Erythroblast (primary cell): ENCODE measurements at places on chromosomes 13 and 19.

DNA sequence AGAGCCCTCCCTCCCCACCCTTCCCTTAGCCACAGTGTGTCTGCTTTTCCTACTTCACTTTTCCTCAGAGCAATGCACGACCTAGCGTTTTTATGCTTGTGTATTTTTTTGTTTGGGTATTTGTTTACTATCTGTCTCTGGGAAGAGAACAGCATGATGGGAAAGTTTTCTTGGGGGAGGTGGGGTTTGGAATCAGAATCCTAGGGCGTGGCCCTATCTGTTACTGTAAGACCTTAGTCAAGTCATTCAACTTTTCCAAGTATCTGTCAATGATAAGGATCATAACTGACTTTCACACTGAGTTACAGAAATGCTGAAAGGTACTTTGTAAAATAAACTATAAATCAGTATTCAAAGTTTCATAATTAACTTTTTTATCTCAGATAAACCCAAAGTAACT, 146.3 kb upstream of the WASF3 start:
- peak; percentile 53 for DNase-seq

- DNase-seq, result no peak
These were observed 5.6 kb upstream of the RAB8A start for GRCh38 chr19:16106121-16106520.

DNA sequence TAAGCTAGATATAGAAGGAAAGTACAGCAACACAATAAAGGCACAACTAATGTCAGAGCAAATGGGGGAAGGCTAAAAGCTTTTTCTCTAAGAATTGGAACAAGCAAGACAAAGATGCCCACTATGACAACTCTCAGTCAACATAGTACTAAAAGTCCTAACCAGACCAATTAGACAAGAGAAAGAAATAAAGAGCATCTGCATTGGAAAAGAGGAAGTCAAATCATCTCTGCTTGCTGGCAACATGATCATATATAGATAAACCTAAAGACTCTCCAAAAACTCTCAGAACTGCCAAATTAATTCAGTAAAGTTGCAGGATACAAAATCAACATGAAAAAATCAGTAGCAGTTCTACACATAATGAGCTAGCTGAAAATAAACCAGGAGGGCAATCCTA, 542.0 kb downstream of the DIAPH3 start:
- DNase-seq, result no peak

GRCh38 chr19:35931874-35932202, 4.3 kb upstream of the LRFN3 start:
- DNase-seq, result no peak

DNA sequence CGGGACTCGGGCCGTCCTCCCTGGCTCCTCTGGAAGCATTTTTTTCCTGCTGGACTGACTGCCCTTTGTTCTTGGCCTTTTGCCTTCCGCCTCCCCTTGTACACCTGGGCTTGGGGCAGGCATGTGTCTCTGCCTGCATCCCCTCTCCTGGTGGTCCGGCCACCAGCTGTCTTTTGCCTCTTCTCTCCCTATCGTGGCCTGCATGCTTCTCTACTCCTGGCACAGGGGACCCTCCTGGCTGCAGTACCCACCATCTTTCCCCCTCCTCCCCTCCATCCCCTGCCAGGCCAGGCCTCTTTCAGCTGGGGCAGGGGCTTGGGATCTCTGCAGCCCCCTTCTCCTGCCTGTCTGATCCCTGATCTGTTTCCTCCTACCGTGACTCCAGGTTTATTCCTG, 12.1 kb downstream of the WTIP start:
- no peak for DNase-seq

GRCh38 chr19:10113964-10114650, 2.6 kb downstream of the P2RY11 start:
- peak; percentile 32 for DNase-seq

DNA sequence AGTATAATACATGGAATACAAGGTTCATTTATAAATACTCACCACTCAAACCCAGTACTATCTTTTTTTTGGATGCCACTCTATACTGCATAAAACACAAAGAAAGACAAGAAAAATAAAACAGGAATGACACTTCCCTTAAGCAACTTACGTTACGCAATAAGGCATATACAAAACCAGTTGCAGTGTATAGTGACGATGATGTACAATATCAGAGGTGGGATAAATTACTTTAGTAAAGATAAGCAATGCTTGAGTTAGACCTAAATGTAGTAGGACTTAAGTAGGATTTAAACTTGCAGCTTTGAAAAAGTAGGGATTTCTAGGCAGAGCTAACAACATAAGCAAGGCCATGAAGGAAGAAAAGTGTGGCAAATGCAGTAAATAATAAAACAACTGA, 374.9 kb downstream of the SPRY2 start:
- no peak for DNase-seq

- DNase-seq, result no peak
These were observed 14.4 kb upstream of the ERICH6B start for GRCh38 chr13:45629940-45630339.

DNA sequence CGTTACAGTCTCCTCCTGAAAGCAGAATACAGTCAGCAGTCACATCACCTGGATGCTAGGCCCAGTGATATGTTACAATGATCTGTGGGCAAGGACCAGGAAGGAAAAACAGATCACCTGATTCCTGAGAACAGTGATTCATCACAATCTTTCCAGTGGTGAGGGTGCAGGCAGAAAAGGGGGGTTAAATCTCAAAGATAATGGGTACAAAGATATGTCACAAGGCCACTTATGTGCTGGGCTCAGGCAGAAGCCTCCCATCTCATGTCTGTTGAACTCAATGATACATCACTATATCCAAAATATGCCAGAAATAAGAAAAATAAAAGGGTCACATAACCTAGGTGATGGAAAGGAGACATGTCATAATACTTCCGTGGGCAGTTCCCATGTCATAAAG, 10.8 kb upstream of the ZNF91 start:
- DNase-seq, result no peak

- DNase-seq, result no peak
These were observed 415.0 kb upstream of the SLITRK1 start for GRCh38 chr13:84297251-84297650.

- DNase-seq, result no peak
These were observed 209.3 kb downstream of the KCNRG start for GRCh38 chr13:50224534-50224933.

DNA sequence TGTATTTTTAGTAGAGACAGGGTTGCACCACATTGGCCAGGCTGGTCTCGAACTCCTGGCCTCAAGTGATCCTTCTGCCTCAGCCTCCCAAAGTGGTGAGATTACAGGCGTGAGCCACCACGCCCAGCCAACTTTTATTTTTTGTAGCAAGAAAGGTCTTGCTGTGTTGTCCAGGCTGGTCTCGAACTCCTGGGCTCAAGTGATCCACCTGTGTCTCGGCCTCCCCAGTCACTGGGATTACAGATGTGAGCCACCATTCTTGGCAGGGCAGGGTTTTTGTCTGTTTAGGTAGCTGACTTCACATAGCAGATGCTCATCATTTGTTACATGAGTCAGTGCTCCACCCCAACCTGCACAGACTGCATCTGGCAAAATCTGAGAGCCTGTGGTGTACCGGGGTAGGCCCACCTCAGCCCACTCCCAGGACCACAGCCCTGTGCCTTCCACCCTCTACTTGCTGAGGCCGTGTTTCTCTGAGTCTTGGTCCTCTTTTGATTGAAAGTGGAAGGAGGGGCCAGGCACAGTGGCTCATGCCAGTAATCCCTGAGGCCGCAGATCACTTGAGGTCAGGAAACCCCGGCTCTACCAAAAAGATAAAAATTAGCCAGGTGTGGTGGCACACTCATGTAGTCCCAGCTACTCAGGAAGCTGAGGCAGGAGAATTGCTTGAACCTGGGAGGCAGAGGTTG, 4.2 kb upstream of the TNPO2 start:
- DNase-seq, result no peak

DNA sequence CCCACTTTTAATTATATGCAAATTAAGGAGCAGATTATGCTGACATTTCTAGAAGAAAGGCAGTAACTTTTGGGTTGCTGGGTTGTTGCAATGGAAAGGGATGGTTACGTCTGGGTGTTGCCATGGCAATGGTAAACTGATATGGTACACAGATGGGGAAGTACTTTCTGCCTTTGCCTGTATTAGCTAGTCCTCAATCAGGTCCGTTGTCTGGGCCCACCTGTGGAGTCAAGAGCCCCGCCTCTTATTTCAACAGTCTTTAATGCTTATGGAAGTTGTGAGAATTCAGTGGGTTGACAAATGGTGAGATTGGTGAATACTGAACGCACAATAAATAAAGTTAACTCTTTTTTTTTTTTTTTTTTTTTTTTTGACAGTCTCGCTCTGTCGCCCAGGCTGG, 30.6 kb upstream of the DPP9 start:
- no peak for DNase-seq

DNA sequence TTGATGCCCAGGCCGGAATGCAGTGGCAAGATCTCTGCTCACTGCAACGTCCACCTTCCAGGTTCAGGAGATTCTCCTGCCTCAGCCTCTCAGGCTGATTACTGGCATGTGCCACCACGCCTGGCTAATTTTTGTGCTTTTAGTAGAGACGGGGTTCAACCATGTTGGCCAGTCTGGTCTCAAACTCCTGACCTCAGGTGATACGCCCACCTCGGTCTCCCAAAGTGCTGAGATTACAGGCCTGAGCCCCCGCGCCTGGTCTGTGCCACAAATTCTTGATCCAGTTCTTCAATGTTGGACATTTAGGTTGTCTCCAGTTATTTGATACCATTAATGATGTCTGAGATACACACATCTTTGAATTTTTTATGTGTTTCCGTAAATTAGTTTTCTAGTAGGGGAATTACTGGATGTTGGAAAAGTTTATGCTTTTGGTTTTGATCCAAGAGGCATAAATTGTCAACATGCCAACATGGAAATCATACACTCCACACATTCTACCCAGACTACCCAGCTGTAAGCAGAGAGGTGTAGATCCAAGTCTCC, 525 bp upstream of the COG3 start:
- DNase-seq, result no peak

GRCh38 chr19:27776524-27776923, 1436.4 kb downstream of the UQCRFS1 start:
- peak; percentile 3 for DNase-seq

DNA sequence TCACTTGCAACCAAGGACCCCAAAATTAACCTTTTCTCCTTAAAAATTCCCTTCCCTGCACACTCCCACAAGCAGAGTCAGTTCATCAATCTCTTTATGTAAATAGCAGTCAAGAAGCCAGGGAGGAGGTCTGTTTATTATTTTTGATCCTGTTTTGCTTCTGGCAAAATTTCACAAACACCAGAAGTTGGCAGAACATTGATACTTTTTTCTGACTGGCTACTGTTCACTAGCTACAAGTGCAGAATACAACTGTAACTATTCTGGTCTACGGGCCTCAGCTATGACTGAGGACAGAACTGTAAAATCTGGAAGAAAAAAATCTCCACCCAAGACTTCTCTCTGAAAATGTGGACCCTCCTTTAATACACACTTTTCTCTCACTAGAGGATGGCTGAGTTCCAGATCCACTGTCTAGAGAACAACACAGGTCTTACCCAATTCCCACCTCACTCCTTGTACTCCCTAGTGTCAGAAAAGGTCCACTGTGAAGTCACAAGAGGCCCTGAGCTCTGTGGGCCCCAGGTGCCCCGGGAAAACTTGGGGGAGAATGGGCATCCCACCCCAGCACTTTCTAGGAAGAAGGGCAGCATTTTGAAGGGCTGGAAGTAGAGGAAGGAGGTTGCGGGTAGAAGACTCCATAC, 14.5 kb downstream of the STARD13 start:
- DNase-seq, result no peak

DNA sequence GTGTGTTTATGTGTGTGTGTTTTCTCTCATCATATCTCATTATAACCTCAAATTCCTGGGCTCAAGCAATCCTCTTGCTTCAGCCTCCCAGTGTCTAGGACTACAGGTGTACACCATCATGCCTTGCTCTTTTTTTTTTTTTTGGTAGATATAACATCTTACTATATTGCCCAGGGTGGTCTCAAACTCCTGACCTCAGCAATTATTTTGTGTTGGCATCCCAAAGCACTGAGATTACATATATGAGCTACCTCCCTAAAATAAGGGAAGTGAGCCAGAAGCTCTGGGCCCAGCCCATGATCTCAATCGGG, 448 bp upstream of the ZNF543 start:
- no peak for DNase-seq
